Endothelial cell of umbilical vein (primary cell): ENCODE measurements at places on chromosomes 4 and X. TPM values are rescaled to one million over a fixed set of nuclear protein-coding genes. Genes with fewer than 3 reads are reported as not detected.

GRCh38 chr4:185192059-185192458, 11.7 kb downstream of the CFAP97 start:
- no peak for DNase-seq

DNA sequence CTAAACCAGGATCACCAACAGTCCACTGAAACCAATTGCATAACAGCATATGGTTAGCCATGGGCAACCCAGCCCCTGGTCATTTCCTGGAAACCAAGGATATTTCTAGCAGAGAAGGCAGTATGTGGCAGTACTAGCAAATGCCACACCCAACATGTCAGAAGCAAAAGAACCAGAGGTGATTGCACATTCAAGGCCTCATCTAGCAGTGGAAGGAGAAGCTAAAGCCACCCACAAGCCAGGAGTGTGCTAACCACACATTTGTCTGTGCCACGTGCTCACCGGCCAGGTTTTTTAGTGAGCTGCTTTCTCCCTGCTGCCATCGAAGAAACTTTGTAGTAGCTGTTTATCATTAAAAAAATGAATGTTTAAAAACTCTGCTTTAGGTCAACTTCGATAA, 42.0 kb downstream of the TEC start:
- no peak for DNase-seq

DNA sequence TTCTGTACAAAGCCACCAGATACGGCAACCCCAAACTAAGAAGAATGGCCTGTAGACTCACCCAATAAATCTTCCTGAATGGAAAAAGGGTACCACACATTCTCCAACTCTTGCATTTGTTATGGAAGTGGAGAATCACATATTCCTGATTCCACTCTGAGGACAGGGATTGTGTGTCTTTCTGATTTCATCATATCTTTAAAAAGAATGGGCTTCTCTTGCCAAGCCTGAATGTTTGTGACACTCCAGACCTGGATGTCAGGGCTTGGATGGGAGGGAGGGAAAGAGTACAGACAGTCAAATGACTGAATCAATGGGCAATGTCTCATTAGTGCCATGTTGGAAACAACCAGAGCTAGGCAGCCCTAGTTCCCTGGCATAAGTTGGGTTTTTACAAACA, 77.4 kb downstream of the PLAC1 start:
- DNase-seq: no peak

DNA sequence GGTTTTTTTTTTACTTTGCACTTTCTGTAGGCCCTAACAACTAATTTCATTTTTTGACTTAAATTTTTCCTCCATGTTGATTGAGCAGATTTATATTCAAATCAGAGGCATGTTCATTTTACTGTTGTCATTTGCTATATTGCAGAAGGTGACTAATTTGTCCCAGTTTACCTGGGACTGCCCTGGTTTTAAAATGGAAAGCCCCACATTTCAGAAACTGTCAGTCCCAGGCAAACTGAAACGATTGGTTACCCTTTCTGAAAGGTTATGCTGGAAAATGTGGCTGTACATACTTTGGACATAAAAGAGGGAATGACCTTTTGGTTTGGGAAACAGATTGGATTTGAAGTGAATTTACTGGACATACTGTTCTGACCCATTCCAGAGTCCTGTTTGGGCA, 160.0 kb downstream of the SPCS3 start:
- DNase-seq: no peak

DNA sequence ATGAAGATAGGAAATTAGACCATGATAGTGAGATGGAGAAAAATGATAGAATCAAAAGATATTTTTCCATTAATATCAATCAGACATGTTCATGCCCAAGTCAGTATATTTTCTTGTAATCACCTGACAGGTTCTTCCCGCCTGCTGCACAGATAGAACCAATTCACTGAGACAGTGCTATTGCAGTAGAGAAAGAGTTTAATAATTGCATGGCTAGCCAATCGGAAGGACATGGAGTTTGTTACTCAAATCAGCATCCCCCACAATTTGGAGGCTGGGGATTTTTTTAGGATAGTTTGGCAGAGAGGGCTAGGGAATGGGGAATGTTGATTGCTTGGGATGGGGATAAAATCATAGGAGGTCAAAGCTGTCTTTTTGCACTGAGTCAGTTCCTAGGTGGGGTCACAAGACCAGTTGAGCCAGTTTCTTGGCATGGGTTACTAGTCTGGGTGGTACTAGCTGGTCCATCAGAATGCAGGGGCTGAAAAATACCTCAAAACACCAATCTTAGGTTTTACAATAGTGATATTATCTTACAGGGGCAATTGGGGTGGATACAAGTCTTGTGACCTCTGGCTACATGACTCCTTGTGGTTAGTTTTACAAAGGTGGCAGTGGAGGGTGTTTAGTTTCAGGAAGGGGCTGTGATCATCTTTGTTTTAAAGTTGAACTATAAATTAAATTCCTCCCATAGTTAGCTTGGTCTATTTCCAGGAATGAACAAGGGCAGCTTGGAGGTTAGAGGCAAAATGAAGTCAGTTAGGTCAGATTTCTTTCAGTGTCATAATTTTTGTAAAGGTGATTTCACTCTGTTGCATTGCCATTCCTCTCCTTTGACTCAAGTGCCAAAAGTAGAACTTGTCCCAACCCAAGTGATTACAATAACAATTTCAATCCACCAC, 100.3 kb upstream of the PDE5A start:
- DNase-seq: no peak

GRCh38 chr4:145446184-145446583, 35.5 kb upstream of the SMAD1 start:
- DNase-seq: no peak

SRPX gene
- 104 and 126 TPM in 2 replicates for total RNA-seq

SORCS2 gene
- 0.14 TPM in 1 of 2 replicates, not detected in the other for total RNA-seq

GPR173 gene
- 8.3 and 11.3 TPM in 2 replicates for total RNA-seq

KIF4A gene
- 34.4 and 41.3 TPM in 2 replicates for total RNA-seq

ANK2 gene
- not detected in 2 replicates for total RNA-seq
